ENCODE measurements at places on chromosomes 5 and 9.
A peak's percentile ranks its signal among the peaks of the same experiment; 100 is the strongest.

DNA sequence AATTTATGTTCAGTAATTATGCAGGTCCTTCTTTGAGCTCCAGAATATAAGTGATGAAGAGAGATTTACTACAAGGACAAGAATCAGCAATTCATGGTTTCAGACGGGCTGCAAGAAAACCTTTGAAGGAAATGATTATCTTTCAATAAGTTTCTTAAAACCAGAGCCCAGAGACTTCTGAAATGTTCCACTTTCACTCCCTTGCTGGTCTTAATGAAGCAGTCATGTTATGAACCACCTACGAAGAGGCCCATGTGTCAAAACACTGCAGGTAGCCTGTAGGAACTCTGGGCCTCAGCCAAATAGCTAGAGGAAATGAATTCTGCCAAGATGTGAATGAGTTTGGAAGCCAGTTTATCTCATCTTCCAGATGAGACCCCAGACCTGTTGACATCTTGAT lies 505.9 kb upstream of the MEF2C start:
- no peak for DNase-seq

GRCh38 chr5:1880377-1881025 lies 2.2 kb downstream of the IRX4 start:
- no peak for DNase-seq

- no peak for DNase-seq
Observed at GRCh38 chr5:79109527-79110492, 1.8 kb upstream of the BHMT start.

GRCh38 chr9:98709968-98710965 lies 1.5 kb upstream of the GABBR2 start:
- DNase-seq, result peak; percentile 38

DNA sequence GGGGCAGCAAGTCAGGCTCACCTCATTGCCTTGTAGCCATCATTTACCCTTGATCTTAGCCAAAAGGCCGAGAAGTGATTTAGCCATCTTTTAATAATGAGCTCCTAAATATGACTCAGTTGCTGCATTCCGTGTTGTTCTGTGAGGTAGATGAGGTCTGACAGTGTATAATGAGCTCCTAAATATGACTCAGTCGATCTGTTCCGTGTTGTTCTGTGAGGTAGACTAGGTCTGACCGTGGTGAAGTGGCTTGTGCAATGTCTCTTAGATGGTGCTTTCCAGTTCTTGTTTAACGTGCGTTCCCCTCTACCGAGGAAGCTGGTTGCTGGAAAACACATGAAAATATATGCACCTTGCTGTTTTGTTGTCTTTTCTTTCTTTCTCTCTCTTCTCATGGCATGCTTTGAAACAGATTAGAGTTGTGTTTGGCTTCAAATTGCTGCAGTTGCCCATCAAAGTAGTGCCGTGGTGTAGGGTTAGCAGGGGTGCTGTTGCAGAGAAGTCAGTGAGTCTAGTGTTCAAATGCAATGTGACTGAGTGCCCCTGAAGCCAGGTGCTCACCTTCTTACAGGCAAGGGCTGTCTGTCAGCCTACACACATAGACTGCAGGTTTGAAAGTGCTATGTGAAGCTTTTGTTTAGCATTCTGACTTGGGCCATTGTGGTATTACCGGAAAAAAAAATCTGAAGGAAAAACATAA lies 118.6 kb downstream of the KDM4C start:
- no peak for DNase-seq

GRCh38 chr5:15008921-15009320 lies 137.3 kb upstream of the ANKH start:
- DNase-seq, result no peak

GRCh38 chr5:157160001-157160400 lies 6.1 kb downstream of the GARIN3 start:
- DNase-seq, result no peak

Data from left renal pelvis (tissue), 4 donors.